ENCODE measurements at places on chromosomes 4 and X.

- no peak for DNase-seq
Observed at GRCh38 chr4:71004281-71004851, 10.9 kb downstream of the DCK start.

- DNase-seq = no peak
Observed at GRCh38 chr4:75142382-75142781, 209.5 kb downstream of the PARM1 start.

GRCh38 chr4:16384576-16384975 is 158.3 kb upstream of the TAPT1 start:
- DNase-seq = no peak

DNA sequence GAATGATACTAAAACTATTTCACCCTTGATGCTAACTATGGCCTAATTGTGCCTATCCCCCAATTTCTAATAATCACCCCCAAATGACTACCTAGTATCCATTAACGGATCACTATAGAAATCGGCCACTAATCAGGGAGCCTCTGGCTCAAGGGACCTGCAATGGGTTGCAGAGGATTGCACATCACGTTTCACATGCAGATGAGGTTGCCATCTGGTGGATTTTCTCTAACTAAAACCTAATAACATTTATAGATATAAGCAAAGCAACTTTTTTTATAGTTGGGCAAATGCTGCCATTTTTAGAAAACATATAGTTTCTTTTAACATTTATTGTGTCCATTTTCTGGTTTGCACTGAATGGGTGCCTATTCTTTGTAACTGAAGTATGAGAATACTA is 28.3 kb upstream of the ALG13 start:
- DNase-seq = no peak

DNA sequence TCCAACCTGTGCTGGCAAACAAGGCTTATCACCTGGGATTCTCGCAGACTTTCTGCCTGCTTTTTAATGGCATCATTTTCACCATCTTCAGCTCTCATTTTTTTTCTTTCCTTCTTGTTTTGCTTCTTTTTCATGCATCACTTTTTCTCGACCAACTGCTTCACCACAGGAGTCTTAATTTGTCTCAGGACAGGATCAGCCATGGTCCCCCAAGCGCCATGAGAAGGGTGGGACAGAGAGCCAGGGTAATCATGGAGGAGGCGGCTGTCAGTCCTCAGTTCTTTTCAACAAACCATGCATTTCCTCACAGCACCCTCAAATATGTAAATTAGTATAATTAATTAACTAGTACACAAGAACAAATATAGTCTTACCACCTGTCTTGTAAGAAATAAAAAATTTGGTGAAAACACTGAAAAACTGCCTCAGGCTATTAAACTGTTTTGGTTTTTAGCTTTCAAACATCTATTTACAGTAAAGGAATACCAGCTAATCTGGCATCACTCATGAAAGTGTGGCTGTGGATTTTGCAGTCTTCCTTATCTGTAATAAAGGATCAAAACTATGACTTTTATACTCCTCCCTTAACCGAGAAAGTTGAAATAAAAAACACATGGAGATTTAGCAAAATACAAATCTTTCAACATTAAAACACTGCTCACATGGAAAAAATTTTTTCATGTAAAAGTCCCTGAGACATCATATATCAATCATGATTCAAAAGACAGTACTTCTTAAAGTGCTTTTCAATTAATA is 19.1 kb downstream of the EIF4E start:
- no peak for DNase-seq

GRCh38 chr4:14221176-14221575 is 593.7 kb upstream of the BOD1L1 start:
- no peak for DNase-seq

GRCh38 chr4:68175562-68176155 is 46.0 kb upstream of the TMPRSS11F start:
- peak; percentile 18 for DNase-seq

DNA sequence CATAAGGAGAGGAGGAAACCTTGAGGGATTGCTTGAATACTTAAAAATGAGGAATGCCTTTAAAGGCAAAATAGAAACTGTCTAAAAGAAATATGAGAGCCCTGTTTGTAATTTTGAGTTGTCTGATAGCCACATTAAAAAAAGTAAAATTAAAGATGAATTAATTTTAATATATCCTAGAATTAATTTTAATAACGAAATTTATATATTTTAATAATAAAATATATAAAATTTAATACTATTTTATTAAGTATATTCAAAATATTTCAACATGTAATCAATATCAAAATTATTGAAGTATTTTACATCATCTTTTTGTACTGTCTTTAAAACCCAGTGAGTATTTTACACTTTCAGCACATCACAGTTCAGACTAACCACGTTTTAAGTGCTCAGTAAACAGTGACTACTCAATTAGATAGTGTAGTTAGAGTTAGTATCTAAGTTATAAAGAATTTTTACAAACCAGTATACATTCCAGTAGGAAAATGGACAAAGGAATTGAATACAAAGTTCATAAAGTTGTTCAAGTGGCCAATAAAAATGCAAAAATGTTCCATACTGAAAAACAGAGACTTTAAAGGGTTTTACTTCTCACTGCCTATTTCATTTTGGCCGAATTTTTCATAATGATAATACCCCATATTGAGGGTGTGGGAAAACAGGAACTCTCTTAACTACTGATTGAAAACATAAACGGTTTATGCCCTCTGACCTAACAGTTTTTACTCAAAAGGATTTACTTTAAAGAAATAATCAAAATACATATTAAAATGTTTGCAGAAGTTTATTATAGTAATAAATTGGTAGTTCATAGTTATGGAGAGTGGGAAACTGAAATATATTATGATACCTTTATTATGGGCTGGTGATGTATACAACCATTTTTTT is 2.9 kb downstream of the SLC30A9 start:
- DNase-seq = no peak

DNA sequence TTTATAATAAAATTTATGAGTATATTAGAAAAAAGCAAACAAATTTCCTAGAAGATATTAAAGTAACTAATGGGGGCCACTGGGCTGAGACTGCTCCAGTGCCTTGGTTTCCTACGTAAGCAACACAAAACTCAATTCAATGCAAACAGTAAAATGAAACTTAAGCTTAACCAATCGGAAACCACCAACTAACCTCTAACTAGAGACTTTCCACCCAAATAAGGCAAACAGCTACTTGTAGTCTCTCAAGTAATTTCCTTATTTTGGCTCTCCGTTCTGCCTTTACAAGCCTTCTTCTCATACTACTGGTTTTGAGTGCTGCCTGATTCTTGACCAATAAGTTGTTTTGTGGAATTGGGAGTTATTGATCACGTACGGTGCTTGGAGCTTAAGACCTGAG is 167.3 kb upstream of the VEGFC start:
- no peak for DNase-seq

DNA sequence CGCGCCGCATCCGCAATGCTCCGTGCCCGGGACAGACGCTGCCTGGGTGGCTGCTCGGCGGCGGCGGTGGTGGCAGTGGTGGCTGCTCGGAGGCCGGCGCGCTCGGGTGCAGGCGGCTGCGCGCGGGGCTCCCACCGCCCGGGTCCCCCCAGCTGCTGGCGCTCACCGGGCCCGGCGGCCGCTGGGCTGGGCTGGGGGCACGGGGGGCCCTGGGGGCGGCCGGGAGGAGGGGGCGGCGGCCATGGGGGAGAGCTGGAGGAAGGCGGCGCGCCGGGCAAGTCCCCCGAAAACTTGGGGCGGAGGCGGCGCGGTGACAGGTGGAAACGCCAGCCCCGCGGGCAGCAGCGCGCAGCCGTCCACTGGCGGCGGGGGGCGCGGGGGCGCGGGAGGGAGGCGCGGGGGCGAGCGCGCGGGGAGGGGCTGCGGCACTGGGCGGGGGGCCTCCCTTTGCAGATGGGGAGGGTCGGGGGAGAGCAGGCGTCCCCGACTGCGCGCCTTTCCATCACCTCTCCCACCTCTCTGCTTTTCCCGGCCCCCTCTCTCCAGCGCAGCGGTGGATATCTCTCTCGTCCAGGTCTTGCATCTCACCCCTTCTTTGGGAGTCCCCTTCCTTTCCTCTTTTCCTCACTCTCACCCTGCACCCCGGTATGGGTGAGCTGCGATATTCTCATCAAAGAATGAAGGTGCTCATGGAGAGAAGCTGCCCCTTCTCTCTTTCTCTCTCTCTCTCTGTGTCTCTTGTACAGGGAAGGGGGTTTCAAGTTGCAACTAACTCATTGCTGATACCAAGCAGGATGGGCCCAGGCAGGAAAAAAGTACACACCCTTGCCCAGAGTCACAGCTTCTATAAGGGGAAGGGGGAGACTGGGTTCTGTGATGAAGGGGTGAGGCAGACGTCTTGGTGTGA is 83.7 kb upstream of the DHRSX start:
- no peak for DNase-seq

DNA sequence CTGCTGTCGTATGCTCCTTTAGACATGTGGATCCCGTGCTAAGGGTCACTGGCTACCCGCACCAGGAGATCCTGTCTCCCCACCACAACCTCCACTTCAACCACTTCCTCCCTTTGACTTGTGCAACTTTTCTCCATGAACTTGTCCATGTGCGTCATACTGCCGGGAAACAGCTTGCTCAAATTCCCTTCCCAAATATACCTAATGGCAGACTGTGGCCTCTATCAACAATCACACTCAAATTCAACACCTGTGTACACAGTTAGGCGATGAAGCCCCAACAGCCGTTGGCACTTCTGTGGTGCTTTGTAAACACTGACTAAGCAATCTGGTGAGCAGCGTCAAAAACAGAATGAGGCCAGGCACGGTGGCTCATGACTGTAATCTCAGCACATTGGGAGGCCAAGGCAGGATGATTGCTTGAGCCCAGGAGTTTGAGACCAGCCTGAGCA is 49.5 kb downstream of the CD99L2 start:
- DNase-seq = no peak

DNA sequence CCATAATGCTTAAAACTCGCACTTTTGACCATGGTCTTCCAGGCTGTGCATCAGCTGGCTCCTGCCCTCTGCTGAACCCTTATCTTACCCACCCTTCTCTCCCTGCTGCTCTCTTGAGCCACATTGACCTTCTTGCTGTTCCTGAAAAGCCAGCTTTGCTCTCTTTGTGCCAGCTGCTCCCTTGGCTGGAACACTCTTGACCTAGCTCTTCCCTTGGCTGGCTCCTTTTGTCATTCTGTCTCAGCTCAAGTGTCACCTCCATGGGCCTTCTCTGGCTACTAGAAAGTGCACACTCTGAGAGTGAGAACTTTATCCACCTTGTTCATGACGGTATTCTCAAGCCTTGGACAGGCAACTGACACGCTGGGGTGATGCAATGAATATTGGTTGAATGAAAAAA is 112.1 kb downstream of the MGST2 start:
- no peak for DNase-seq

- no peak for DNase-seq
Observed at GRCh38 chrX:123975180-123975579, 13.7 kb downstream of the STAG2 start.

DNA sequence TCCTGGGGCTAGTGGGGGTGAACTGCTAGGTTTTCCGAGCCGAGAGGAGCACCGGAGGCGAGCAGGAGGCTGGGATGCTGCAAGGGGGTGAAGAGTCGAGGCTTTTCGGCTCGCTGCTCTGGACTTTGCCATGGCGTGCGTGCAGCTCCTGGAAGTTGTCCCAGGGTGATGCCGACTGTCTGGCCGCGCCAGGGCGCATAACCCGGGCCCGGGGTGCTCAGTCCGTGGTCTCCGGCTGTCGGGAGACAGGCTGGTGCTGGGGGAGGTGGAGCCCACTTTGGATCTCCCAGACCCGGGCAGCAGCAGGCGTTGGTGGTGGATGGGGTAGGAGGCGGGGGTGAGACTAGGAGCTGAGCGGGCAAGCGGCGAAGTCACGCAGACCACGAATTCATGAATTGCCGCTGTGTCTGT is 793 bp downstream of the GRIA3 start:
- no peak for DNase-seq

DNA sequence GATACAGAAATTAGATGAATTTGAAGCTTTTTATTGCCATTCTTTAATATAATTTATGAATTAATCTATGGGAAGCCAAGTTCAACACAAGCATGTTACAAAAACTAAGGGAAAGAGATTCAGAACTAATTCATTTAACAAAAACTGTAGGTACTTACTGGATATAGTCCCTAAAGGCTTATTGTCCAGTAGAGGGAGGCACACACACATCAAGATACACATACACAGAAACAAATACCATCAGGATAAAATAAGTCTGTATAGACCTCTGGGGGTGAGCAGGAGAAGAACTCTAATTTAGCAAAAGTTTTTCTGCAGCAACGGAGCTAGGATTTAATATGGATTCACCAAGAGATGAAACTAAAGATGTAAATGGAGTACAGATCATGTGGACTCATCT is 83.0 kb upstream of the IL13RA1 start:
- DNase-seq = no peak

DNA sequence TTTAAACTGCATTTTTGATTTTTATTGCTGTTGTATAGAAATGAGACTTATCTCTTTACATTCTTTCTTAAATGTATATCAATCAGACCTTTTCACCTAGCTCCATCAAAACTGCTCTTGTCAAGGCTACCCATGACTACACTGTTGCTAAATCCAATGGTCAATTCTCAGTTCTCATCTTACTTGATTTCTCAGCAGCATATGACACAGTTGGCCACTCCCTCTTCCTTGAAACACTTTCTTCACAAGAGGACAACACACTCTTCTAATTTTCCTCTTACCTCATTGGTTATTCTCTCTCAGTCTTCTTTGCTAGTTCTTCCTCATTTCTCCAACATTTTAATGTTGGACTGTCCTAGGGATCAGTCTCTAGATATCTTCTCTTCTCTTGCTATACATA is 94.1 kb upstream of the CITED1 start:
- no peak for DNase-seq

DNA sequence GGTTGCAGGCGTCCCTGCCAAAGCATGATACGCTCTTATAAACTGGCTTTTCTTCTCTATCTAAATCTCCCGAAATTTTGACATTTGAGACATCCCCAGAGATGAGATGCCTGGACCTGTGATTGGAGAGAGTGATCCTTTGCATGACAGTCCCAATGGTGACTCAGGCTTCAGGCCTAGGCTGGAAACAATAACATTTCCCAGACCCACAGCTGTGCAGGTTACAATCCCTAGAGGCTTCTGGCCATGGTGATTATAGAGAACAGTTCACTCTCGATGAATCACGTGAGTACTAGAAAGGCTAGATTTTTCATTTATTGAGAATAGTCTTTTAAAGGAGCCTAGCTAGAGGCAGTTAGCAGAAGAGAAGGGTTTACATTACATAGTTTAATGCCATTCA is 75.9 kb downstream of the SPATA18 start:
- no peak for DNase-seq

DNA sequence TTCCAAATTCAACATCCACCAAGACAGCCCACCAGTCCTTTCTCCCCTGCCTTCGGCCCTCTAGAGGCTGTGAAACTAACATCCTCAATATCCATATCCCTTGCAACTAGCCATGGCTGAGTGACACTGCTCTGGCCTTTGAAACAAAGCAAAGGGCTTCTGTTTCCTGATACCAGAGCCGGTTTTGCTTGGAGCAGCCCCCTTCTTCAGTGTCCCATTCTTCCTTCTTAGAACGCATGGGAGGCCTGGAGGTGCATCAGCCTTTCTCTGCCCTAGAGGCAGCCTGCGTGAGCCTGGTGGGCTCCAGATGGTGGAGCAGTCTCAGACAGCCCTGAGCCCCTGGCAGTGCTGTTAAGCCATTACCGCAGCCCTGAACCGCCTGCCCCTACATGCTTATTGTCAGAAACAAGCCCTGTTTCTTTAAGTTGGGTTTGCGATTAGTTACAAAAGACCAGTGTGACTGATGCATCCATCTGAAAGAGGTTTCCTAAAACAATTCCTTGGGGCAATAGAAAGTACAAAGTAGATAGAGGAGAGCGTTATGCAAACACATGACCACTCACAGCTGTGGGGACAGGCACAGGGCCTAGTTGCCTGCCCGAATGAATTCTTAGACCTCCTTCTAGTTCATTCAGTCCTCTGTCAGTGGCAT is 74.1 kb downstream of the EVC start:
- no peak for DNase-seq

GRCh38 chrX:13536551-13536950 is 32.9 kb upstream of the EGFL6 start:
- no peak for DNase-seq
